ENCODE measurements at places on chromosomes 2 and 18. TPM values are rescaled to one million over a fixed set of nuclear protein-coding genes. Genes with fewer than 3 reads are reported as not detected.

Gene REG3G
- polyA plus RNA-seq = not detected

Gene CDH7
- polyA plus RNA-seq = 0.82 TPM

Gene TEX51
- not detected for polyA plus RNA-seq

Gene DPP4
- 15.5 TPM for polyA plus RNA-seq

Gene AQP12B
- polyA plus RNA-seq = 0.32 TPM

Gene SUPT7L
- 44.1 TPM for polyA plus RNA-seq

Gene EIF4E2
- polyA plus RNA-seq = 104 TPM

Gene SH2D6
- 0.78 TPM for polyA plus RNA-seq

Gene ADD2
- polyA plus RNA-seq = 2.4 TPM

Gene CD207
- polyA plus RNA-seq = not detected

Gene ETAA1
- 11.7 TPM for polyA plus RNA-seq

Gene RTP5
- not detected for polyA plus RNA-seq

DNA sequence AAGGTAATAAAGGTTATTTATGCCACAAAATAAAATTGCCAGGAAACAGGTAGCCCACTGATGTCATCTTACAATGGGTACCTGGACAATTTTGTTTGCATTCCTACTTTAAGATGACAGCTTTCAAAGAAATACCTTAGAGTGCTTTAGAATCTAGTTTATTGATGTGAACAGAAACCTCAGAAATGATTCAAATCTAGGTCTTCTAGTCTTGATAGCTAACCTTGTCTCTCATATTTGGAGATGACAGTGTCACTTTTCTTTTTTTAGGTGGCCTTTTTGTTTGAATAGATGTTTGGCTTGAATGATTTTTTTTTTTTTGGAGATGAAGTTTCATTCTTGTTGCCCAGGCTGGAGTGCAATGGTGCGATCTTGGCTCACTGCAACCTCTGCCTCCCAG lies 69.1 kb downstream of the PIK3C3 start:
- DNase-seq = no peak

DNA sequence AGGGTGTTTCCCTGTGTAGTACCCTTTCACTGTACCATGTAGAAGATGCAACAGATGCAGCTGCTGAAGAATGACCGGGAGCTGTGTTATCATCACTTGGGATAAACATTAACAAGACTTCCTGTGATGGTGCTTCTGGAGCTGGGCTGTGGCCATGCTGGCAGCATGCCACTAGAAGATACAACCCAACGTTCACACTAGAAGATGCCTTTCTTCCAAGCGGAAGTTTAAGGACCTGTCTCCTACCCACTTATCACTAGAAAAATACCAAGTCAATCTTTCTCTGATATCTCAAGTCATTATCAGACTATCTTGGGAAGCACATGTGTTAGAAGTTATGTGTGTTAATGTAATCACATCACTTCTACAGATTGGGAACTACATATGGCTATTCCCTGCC lies 953.5 kb downstream of the CNTNAP5 start:
- DNase-seq = no peak

GRCh38 chr2:12442476-12442847 lies 274.3 kb upstream of the TRIB2 start:
- no peak for DNase-seq

- no peak for DNase-seq
Measured at GRCh38 chr2:160144280-160144990, 55.6 kb downstream of the ITGB6 start.

GRCh38 chr18:74870950-74871349 lies 273.3 kb downstream of the ZNF407 start:
- DNase-seq = no peak

DNA sequence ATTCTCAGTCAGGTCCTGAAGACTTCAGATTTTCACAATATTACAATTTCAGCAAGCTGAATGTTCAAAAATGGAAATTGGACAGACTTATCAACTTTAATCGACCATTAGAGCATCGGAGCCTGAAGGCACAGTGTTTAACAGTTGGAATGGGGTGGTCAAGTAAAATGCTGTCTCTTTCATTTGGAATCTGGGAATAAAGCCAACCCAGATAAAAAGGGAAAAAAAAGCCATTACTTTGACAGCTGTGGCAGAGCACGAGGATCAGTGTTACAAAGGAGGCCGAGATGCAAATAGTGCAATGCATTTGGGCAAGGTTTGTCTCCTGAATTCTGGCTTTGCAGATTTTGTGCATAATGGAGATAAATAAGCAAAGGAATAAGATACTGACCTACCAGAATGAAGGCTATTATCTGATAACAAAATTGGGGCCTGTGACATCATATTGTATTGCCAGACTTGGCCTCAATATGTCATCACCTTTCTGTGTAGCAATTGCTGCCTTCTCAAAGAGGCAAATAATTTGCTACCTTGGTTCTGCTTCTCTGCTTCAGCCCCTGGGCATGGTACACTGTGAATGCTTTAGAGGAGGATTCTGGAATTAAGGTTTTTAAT lies 277.5 kb upstream of the KLHL29 start:
- DNase-seq = no peak

GRCh38 chr2:54471221-54471711 lies 15.1 kb downstream of the SPTBN1 start:
- DNase-seq = peak; percentile 77

- no peak for DNase-seq
Measured at GRCh38 chr2:65802298-65802942, 370.0 kb upstream of the SPRED2 start.

DNA sequence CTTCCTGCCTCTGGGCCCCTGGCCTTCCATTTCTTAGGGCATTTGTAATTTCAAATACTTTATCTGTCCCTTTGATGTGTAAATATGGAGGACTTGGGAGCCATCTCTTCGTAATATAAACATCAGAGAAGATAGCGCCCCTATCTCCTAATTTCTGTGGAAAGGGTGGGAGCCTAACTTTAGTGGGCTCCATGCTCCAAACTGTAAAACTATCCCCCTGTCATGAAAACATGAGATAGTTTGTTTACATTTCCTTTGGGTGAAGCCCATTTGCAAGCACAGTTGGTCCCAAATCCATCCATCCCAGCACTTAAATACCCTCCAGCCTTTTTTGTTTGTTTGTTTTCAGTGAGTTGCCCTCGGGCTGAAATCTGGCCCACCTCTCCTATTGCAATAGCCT lies 782.6 kb upstream of the FSHR start:
- DNase-seq = no peak

DNA sequence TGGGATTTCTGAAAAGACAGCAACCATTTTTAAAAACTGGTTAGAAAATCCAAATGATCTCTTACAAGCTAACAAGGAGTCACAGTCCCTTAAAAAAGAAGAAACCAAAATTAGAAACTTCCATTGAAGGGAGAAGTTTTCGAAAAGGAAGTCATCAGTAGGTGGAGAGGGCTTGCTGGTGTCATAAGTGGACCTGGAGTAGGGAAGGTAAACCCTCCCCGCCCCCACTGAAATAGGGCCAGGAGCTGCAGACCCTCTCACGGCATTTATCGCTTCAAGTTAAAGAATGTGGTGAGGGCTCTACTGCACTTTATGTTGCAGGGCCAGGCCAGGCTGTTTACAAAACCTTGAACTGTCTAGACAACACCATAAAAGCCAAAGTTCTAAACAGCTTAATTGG lies 2.9 kb downstream of the HOXD11 start:
- no peak for DNase-seq

DNA sequence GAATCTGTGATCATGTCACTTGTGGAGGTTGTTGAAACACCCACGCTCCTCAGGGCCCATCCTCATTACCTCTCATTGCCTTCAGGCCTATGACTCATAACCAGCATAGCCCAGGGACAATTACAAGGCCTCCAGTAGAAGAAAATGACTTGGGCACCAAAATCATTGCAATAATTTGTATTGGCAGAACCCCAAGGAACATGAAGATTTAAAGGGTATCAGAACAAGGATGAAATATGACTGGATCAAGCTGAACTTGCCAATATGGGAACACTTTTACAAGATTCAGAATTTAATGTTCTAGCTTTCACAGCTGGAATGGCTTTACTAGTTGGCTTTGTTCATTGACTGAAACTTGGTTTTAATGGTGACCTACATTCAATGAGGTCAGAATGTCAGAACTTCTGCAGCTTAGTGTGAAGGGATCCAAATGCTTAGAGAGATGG lies 156.4 kb downstream of the COPS8 start:
- no peak for DNase-seq

DNA sequence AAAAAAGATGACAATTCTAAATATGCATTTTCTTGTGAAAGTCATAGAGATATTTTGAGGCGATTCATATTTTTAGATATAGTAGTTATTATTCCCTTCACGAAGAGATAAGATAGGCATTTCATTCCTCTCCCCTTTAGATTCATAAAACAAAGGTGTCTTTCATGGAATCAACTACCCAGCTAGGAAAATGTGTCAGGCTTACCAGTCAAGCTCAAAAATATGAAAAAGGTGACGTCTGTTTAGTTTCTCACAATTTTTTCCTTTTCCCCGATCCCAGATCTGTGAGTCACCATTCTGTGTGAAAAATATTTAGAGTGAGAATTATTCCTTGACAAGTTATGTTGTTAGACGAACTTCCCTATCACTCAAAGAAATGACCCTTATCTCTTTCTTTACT lies 95.4 kb upstream of the FN1 start:
- DNase-seq = no peak

DNA sequence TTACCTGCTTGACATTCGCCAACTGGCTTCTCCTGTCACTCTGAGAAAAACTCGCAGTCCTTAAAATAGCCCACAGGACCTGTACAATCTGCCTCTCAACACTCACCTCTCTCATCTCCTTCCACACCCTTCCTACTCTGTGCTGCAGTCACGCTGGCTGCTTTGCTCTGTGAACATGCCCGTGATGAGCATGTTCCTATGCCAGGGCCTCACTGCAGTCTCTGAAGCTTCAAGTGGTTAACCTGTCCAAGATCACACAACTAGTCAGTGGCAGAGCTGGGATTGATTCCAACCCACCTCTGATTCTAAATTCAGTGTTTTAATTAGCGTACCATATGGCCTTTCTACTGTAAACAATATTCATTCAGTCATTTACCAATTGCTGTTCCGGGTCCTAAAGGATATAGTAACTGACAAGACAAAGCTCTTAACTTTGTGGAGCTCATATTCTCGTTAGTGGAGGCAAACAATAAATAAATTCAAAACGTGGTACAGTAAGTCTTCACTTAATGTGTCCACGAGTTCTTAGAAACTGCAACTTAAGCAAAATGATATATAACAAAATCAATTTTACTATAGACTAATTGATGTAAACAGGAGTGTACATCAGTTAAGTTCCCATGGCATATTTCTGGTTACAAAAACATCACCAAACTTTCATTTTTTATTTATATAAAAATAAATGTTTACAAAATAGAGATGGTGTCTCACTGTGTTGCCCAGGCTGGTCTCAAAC lies 38.9 kb upstream of the FBXO11 start:
- DNase-seq = no peak

- peak; percentile 61 for DNase-seq
Measured at GRCh38 chr2:224793946-224794345, 77.8 kb upstream of the CCDC195 start.

DNA sequence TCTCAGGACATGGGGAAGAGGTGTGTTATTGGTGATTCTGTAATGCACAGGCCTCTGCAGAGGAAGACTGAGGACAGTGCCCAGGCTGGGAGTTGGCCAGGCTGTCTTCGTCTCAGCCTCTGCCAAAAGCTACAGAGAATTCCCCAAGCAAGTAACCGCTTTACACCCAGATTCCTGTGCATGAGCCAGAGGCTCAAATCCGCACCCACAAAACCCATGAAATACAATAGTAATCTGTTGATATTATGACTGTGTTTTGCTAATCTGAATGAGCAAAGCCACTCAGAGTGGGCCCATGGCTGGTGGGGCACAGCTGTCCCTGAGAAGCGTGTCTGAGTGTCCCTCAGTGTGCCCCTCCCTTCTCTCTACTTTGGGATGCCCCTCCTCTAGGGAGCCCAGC lies 149.5 kb upstream of the PXDN start:
- no peak for DNase-seq

DNA sequence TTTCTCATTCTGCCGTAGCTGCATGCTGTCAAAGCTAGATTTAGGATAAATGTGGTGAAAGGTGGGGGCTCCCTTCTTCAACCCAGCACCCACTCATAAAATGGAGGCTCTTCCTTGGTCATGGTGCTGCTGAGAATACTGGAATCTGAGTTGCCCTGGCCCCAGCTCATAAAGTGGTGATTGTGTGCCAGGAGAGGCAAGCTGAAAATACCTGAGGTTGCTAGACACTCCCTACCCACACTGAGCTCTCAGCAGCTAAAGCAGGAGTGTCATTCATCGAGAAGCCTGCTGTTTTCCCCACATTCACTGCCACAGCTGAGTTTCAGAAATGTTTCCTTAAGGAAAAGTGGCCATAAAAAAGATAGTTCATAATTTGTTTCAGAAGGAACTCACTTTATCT lies 297.1 kb upstream of the RBMS1 start:
- DNase-seq = no peak

DNA sequence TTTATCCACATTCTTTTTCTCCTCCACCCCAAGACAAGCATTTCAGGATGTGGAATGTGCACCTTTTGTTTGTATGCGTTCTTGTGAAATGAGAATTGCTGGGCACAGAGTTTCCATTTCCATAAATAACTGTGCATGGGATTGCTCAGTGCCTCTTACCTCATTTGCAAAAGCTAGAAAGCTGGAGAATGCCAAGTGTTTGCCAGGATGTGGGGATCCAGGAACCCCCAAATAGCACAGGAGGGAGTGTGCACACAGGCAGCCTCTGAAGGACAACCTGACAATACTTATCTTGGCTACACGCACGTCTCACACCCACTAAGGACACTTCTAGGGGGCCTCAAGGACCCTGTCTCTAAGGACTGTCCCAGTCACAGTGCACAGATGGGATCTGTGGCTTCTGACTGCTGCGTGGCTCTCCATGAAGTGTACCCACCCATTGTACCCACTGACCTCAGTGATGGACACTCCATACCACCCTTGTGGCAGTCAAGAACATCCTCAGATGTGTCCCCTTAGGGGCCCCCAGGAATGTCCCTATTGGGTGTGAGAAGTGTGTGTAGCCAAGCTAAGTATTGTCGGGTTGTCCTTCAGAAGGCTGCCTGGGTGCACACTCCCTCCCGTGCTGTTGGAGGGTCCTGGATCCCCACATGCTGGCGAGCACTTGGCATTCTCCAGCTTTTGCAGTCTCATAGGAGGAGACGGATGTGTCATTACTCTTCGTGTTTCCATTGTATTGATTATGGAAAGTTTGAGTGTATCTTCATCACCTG lies 38.4 kb downstream of the CAPN13 start:
- no peak for DNase-seq

DNA sequence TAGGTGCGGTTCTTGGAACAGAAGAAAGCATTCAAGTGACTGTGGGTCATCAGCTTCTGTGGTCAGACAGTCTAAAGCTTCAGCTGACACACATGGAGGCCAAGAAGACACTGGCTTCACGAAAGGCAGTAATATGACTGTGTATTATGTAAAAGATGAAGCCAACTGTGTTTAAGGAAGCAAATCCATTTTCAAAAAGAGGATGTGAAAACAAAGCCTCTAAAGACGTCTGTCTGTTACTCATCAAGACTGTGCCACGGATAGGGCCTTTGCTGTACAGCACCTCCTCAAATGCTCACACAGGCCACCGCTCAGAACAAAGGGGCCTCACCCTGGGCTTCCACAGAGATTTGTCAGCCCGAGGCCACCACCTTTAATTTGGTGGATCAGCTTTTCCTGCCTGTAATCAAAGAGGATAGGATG lies 21.1 kb upstream of the TMEM163 start:
- no peak for DNase-seq

Measured in muscle of back (tissue), 13 donors.